Cardiac ventricle fibroblast (primary cell): ENCODE measurements at places on chromosomes 5 and 9. TPM values are rescaled to one million over a fixed set of nuclear protein-coding genes. Genes with fewer than 3 reads are reported as not detected.

The IGFBPL1 gene
- total RNA-seq, result not detected in 2 replicates

The APBA1 gene
- total RNA-seq, result 1.7 and 2.4 TPM in 2 replicates

The ASTN2 gene
- total RNA-seq, result 5.5 and 5.7 TPM in 2 replicates

The TAF11L7 gene
- not detected in 2 replicates for total RNA-seq

The PHF24 gene
- 0.05 and 0.06 TPM in 2 replicates for total RNA-seq

The KLF4 gene
- 11.1 and 11.4 TPM in 2 replicates for total RNA-seq

The FCN1 gene
- total RNA-seq, result not detected in 2 replicates

The AGXT2 gene
- total RNA-seq, result not detected in 2 replicates

The NAA35 gene
- total RNA-seq, result 10.4 and 15.7 TPM in 2 replicates

The PKD2L2 gene
- not detected in 2 replicates for total RNA-seq

The PAEP gene
- not detected in 2 replicates for total RNA-seq

The FOXD4 gene
- 0.12 TPM in 1 of 2 replicates, not detected in the other for total RNA-seq

The BAAT gene
- 0.06 and 0.24 TPM in 2 replicates for total RNA-seq

The TNFSF15 gene
- total RNA-seq, result not detected in 2 replicates

The NKD2 gene
- total RNA-seq, result 13.9 and 20.2 TPM in 2 replicates

The FAXDC2 gene
- total RNA-seq, result 17.4 and 20.8 TPM in 2 replicates

The COL5A1 gene
- total RNA-seq, result 582 and 650 TPM in 2 replicates

The GPR21 gene
- 0.19 and 0.29 TPM in 2 replicates for total RNA-seq
